Epithelial cell of proximal tubule (primary cell): ENCODE measurements at places on chromosomes 7 and 10. TPM values are rescaled to one million over a fixed set of nuclear protein-coding genes. Genes with fewer than 3 reads are reported as not detected.

DNA sequence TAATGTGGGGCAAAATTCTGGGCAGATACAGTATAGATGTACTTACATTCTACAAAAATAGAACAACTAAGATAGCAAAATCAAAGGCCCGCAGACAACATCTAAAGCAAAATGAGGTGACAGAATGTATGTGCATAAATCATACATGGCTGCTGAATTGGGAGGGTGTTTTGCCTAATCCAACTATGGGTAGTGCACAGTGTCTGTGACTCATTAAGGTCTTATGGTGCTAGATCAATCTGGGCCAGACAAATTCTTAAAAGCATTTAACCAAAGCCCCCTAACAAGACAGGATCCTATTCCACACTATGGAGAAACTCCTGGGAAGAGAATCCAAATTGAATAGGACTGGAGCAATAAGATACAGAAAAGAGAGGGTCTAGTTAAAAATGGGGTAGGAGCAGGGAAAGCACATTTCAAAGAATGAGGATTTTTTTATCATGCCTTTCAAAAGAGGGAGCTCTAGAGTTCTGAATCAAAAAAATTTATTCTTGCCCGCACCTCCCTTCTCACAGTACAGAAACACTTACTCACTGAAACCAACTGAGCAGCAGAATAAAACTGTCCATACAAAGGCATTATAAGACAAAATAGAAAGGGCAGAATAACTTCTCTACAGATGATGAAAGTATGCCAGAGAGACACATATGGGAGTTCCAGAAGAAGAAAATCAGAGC is 181.3 kb downstream of the RNLS start:
- DNase-seq = no peak

DNA sequence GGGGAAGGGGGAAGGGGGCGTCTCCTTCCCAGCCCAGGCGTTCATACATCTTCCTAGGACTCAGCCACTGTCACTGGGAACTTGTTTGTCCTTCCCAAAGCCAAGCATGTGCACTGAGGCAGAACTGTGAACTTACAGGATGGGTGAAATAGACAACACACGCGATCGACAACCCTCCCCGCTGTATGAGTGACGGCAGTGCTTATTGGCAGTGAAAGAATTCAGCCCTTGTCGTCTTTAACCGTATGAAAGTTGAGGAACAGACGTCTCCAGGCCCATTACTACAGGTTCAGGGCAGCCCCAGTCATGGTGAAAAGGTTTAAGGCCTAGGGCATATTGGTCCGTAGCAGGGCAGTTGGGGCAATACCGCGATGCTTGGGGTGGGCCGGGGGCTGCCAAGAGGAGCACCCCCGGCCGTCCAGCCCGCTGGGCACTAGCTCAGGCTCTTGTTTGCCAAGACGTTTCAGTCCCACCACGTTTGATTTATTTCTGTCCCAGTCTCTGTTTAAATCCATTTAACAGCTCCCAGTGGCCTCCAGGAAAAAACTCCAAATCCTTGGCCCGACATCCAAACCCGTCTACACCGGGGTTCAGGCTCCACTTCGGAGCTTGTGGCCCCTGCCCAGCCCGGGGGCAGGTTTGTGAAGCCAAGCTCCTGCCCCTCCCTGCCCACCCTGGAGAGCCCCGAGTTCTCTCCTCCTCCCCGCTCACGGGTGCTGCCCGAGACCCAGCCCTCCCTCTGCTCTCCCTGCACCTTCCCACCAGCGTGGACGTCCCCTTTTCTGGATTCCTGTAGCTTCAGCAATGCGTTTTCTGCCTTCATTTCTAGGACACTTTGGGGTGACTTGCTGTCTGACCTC is 159.8 kb downstream of the DNAJB6 start:
- no peak for DNase-seq

DNA sequence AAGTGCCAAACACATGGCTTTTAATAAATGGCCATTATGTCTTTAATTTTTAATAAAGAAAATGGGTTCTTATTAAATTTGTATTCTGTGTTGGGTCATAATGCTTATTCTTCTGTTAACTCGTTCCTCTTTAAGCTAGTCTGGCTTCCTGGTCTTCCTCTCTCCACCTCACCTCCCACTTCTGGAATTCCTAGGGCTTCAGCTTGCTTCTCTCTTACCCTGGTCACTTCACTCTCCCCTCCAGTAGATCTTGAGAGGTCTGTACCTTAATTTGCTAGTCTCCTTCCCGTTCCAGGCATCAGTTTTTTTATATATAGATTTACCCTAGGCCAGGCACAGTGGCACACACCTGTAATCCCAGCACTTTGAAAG is 111.2 kb downstream of the RALA start:
- no peak for DNase-seq

Gene GNGT1
- total RNA-seq = not detected in 2 replicates

- no peak for DNase-seq
These were observed at the start of gene ADAP1 for GRCh38 chr7:954330-955238. Gene ADAP1, minus strand, starts transcription at chr7:954680. Its CDS starts 203 bp downstream, at chr7:954477.

DNA sequence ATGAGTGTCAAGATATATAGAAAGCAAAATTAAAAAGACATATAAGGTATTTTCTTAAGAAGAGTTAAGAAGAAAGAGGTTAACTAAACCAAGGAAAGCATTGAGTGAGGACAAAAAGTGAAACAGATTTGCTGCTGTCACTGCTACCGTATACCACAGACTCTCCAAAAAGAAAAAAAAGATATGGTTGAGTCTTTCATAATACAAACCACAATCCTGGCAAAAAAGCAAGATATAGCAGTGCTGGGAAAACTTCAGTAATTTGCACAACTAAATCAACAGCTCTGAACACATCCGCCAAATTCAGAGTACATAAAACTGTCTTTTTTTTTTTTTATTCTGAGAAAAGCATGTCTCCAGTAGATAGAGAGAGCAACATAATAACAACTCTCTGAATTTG is 114.7 kb downstream of the ETV1 start:
- DNase-seq = no peak

DNA sequence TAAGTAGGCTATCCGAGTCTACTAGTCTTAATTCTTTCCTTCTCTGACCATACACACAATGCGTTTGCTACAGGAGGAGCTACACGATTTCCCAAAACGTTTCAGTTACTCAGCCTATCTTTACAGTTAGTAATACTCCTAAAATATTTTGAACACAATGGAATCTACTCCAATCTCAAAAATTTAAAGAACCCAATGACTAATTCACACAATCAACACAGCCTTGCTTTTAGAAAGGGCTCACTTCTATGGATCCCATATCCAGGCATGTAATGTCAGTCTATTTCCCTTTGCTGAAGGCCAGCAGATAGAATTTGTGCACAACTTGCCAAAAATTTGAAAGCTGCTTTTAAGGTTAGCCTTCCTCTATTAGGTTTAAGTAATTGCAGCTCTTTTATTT is 107.2 kb downstream of the VPS41 start:
- DNase-seq = no peak

DNA sequence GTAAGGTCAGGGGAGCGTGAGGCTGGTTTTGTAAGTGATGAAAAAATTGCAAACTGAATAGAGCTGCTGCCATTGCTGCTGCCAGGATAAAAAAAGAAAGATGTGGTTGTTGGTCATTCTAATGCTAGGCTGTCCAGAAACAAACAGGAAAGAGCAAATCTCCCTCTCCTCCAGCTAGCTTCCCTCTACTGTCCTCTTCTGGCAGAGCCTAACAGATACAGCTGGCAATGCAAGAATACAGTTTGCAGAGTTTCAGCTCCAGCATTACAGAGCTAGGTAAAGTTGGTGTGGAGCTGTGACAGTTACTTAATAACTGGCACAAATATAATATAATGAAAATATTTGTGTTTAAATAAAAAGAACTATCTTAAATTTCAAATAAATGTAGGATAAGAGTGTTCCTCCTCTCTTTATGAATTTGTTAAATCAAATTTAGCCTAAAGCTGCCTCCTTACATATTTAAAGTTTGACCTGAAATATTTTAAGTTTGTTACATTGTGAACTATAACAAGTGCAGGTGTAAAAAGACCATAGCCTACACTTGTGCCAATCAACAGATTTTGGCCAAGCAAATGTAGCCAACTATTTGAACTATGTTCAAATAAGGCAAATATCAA is 407.7 kb downstream of the SH2D4B start:
- DNase-seq = no peak

GRCh38 chr10:93495654-93496321 is 624 bp upstream of the CEP55 start:
- no peak for DNase-seq

Gene TRIL
- total RNA-seq = 0.06 and 0.80 TPM in 2 replicates

DNA sequence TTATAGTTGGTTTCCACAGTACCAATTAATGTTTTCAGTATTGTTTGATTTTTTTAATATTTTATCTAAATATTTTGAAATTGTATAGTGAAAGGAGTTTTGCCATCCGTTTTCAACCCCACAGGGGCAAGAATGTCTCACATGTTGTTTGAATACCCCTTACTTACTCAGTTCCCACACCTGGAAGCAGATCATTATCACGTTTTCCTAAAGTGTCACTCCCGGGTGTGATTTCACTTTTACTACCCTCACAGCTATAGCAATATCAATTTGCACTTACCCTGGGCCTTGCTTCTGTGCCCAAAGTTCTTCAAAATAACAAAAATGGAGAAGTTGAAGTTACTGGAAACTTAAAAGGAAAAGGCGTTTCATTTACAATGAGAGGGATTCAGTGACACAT is 228.1 kb downstream of the CSTF2T start:
- DNase-seq = no peak

Gene LEP
- not detected in 2 replicates for total RNA-seq

GRCh38 chr7:46679671-46680070 is 758.6 kb upstream of the IGFBP3 start:
- no peak for DNase-seq

GRCh38 chr10:120428754-120429153 is 28.3 kb upstream of the PLPP4 start:
- no peak for DNase-seq

GRCh38 chr7:26381476-26382353 is 90.1 kb downstream of the SNX10 start:
- no peak for DNase-seq

Gene ANKRD61
- total RNA-seq = 0.12 TPM in 1 of 2 replicates, not detected in the other

Gene PDIA4
- total RNA-seq = 307 and 347 TPM in 2 replicates

GRCh38 chr10:91229683-91230082 is 9.2 kb downstream of the PCGF5 start:
- DNase-seq = no peak

Gene RARRES2
- total RNA-seq = 6.1 and 9.1 TPM in 2 replicates

- DNase-seq = no peak
These were observed 90.8 kb downstream of the JMJD1C start for GRCh38 chr10:63374991-63375390.

GRCh38 chr7:102289057-102289456 is 2.4 kb downstream of the SH2B2 start:
- no peak for DNase-seq

GRCh38 chr7:77360104-77360503 is 56.0 kb downstream of the GSAP start:
- DNase-seq = peak; percentile 22

Gene GIMAP2
- 0.07 TPM in 1 of 2 replicates, not detected in the other for total RNA-seq

DNA sequence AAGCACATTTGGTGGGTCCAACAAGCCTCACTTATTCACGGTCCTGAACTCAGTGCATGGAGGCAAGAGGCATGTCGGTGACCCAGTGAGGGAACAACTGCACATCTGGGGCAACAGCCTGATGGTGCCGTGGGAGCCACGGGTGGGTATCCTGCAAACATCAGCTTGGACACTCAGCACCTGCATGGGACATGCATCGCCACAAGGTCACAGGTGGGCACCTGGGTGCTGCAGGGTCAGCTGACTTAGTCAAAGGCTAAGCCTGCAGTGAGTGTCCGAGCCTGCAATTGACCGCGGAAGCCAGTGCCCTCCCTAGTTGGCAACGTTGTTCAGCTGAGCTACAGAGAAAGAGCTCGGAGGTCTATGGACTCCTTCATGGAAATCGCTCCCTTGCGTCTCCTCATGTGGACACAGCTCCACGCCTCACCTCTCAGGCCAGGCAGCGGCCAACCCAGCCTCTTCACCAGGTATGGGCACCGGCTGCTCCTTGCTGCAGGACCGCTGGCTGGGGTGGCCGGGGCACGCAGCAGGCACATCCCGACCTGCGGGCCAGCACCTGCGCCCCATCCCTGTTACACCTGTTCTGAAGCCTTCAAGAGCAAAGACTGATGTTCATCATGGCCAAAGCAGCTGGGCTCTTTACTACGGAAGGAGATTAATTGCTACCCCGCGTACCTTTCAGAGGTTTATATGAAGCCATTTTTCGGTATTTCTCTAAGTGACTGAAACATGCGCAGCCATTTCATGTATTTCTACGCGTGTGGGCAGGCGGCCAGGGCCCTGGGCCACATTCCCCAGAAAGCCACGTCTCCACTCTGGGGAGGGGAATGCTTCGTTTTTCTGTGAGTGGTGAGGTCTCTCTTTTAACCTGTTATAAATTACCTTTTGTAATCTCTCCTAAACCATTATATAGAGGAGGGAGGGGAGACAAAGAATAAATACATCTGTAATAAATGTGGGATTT is 380.7 kb downstream of the DNAJB6 start:
- DNase-seq = no peak

Gene EXOSC1
- 34.2 and 65.3 TPM in 2 replicates for total RNA-seq
